Stomach (tissue), 19 donors: ENCODE measurements at places on chromosomes 3 and 15.

DNA sequence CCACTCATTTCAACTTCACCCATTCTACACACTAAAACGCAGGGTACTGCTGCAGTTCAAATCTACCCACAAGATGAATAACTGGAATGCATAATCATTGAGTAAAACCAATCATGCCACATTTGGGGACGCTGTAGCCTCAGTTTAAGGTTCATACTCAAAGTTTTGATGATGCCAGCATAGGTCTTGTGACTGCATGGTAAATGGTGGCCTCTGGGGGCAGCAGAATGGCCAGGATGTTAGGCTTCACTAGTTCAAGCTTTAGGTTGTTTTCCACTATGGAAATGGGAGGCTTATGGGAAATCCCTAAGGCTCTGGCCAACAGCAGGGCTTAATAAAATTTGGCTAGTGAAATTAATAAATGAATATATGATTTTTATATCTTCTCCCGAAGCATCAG, 104.3 kb upstream of the TSC22D2 start:
- DNase-seq, result no peak

- DNase-seq, result no peak
Observed at GRCh38 chr3:194481525-194482195, 5.1 kb downstream of the ATP13A3 start.

GRCh38 chr15:33913459-33913858, 54.8 kb upstream of the CHRM5 start:
- DNase-seq, result no peak

GRCh38 chr15:101411581-101411980, 77.9 kb downstream of the PCSK6 start:
- peak; percentile 10 for DNase-seq

DNA sequence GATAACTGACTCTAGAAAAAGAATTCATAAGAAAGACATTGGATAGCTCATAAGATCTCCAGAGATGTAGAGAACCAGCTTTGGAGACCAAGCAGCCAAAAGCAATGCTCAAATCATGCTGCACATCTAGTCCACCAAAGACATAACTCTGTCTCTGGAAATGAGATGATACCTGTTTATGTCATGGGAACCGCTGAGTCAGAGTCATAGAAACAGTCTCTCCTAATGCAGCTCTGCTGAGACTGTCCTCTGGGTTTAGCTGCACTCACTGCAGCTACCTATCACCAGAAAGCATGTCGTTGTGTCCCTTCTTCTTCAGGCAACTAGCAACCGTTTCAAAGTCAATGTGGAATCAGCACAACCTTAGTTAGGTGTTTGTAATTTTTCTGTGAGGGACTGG, 218.5 kb upstream of the ROBO1 start:
- no peak for DNase-seq

DNA sequence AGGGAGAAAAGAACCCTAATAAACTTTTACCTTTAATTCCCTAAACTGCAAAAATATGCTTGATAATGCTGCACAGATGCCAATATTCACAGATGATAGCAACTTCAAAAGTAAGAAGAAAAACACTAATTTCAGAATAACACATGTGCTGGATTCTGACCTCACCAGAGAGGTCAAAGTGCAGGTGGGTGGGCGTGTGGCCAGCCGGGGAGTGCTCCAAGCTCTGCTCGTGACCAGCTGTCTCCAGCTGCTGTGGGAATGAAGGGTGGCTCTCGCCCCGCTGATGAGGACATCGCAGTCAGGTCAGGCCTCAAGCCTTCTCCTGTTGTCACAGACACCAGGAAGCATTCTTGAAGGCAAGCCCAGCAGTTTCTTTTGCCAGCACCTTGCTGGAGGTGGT, 57.1 kb downstream of the ADAMTS17 start:
- DNase-seq, result peak; percentile 36

DNA sequence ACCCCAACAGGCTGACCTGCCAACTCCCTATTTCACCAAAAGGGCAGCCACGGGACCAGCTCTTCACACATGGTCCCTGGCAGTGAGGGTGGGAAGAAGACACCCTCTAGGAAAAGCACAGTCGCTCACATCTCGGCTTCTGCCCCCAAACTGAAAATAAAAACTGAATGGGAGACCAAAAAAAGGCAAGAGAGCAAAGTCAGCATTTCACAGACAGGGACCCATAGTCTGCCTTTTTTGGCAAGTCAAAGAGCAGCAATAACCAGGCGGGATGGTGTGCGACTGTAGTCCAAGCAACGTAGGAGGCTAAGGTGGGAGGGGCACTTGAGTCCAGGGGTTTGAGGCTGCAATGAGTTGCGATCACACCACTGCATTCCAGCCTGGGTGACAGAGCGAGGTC, 154.1 kb downstream of the ADAMTS17 start:
- no peak for DNase-seq

- no peak for DNase-seq
Observed at GRCh38 chr3:41900265-41900664, 61.6 kb downstream of the ULK4 start.
